ENCODE measurements at places on chromosomes 11 and 22. TPM values are rescaled to one million over a fixed set of nuclear protein-coding genes. Genes with fewer than 3 reads are reported as not detected.

CBLIF gene
- 1,608 TPM for total RNA-seq

GRCh38 chr11:60809249-60809648, 24.1 kb downstream of the MS4A10 start:
- no peak for DNase-seq
- H3K27ac ChIP-seq, result no peak overlapping the region
- H3K27me3 ChIP-seq, result no peaks in the 10 kb centered on the region
- no peak overlapping the region for H3K4me3 ChIP-seq

DNA sequence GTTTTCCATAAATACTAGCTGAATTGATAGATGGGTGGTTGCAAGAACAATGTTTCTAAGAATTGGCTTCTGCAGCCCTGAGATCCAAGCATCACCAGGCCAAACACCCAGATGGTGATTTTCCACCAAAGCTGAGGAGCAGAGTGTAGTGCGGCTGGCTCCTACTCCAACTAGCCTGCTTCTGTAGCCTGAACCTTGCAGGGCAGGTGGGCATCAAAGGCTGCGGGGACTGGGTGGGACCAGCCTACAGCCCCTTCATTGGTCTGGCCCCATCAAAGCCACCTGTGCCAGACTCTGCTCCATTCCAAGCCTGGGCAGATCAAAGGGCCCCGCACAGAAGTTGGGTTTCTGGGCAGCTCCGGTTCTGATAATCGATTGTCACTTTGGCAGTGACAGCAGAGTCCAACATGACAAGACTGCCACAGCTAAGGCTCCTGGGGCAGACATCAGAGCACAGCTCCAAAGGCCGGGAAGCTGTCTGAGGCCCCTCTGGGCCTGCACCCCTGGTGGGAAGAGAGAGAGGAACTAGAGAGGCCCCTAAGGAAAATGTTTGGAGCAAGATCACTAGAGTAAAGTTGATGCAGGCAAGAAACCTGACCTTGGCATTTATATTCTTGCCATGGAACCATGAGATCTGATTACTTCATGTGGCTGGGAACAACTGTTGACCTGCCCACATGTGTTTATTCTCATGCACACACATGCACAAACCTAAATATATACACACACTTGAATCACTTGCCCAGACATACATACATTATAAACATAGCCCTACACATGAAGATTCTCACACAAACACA, 582.9 kb downstream of the INSC start:
- no peak overlapping the region for H3K4me3 ChIP-seq
- no peak for DNase-seq
- H3K27me3 ChIP-seq, result no peaks in the 10 kb centered on the region
- H3K4me1 ChIP-seq, result no peaks in the 10 kb centered on the region

- H3K27ac ChIP-seq, result peak overlapping the region; percentile 88
- no peaks in the 10 kb centered on the region for H3K27me3 ChIP-seq
- no peaks in the 10 kb centered on the region for H3K36me3 ChIP-seq
Observed at GRCh38 chr11:65556470-65557279, 1.5 kb downstream of the LTBP3 start.

All from stomach (tissue), 19 donors.